NCI-H1105 treated with DMSO at 0.1 percent for 48 hours (cell line): ENCODE measurements at places on chromosomes 6 and 20.
A peak's percentile ranks its signal among the peaks of the same experiment; 100 is the strongest.

- no peak for DNase-seq
Observed at GRCh38 chr6:81787313-81788068, 35.0 kb upstream of the TENT5A start.

- peak; percentile 56 for DNase-seq
Observed at GRCh38 chr6:53527249-53527765, 17.6 kb downstream of the GCLC start.

- DNase-seq: no peak
Observed at GRCh38 chr6:32212076-32212760, 11.6 kb downstream of the NOTCH4 start.

GRCh38 chr6:161171207-161171606 is 102.7 kb downstream of the AGPAT4 start:
- no peak for DNase-seq

DNA sequence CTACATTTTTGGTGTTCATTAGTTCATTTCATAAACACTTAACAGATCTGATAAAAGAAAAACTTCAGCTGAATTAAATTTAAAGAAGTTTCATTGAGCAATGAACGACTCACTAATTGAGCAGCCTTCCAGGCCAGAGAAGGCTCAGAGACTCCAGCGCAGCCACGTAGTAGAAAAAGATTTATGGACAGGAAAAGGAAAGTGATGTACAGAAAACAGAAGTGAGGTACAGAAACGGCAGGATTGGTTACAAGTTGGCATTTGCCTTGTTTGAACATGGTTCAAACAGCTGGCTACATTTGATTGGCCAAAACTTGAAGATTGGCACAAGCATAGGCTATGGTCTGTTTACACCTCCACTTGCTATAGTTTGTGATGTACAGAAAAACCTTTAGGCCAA is 166.3 kb upstream of the DTNBP1 start:
- no peak for DNase-seq

DNA sequence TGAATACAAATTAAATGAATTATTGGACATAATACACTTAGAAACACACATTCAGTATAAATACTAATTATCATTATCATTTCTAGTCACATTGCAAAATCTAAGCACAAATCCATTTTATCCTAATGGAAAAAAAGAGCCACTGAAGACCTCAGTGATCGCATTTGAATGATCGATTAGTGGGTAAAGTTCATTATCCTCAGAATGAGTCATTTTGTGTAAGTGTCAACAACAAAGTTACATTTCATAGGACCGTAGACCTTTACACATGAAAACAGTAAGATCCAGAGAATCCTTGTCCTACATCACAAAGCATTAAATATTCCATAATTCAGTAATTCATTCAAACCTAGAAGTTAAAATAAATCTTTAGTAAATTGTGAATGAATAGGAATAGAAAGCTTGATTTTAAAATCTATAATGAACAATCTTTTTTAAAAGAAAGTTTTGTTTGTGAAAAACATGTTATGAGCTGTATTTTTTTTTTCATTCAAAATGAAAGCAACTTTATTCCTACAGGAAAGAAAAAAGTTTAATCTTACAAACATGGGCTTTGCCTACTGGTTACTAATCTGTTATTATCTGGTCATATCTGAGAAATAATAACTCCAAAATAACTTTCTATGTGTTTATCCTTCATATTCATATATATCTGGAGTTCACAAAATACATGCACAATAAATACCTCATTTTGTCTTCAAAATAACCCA is 33.7 kb downstream of the ROS1 start:
- no peak for DNase-seq

GRCh38 chr6:119799596-119800509 is 450.3 kb upstream of the MAN1A1 start:
- no peak for DNase-seq
